ENCODE measurements at places on chromosomes 4 and X.

DNA sequence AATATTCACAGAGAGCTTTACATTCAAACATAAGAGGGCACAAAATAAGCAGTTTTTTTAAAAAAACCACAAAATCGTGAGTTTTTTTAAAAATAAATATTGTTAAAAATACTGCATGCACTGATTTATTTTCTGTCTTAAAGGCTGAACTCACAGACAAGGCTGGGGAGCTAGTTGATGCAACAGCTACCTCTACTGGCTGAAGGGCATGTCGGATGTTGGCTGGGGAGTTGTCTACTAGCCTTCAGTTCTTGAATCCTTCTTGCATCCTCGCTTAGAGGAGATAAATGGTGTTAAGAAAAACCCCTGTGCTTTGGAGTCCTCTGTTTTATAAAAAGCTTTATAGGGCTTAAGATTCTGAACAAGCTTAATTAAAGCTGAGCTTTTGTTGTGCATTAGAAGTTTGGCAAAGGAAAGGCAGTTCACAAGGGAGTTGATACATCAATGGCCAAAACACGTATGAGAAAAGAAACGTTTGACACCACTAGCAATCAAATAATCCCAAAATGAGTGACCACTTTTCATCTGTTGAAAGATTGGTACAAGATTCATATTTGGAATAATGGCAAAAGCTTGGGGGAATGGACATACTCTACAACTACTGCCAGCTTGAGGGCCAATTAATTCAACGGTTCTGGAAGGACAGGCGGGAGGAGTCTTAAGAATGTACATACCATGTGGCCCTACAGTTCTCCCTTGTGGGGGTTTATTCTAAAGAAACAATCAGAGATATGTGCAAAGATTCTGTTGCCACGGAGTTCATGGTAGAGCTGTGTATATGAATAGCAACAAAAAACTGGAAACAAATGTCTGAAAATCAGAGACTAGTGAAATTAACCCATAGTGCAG, 94.7 kb downstream of the SEL1L3 start:
- DNase-seq, result peak; percentile 26

- no peak for DNase-seq
Observed at GRCh38 chr4:20641976-20642375, 58.3 kb upstream of the PACRGL start.

DNA sequence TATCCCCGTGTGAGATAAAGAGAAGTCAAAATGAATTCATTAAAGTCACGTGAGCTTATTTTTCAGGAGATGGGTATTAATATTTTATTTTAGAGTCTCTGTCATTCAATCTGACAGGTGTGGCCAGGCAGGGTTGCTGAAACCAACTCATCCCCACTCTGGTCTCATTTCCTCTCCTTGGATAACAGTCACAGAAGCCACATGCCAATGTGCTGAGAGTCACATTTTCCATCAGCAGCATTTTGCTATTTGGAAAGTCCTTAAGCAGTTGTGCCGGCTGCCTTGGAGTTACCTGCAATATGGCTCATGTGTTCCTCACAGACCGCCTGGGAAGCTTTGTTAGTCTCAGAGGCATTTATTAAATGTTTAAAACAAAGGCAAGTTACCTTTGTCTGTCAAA, 302.3 kb downstream of the DCHS2 start:
- DNase-seq, result no peak

DNA sequence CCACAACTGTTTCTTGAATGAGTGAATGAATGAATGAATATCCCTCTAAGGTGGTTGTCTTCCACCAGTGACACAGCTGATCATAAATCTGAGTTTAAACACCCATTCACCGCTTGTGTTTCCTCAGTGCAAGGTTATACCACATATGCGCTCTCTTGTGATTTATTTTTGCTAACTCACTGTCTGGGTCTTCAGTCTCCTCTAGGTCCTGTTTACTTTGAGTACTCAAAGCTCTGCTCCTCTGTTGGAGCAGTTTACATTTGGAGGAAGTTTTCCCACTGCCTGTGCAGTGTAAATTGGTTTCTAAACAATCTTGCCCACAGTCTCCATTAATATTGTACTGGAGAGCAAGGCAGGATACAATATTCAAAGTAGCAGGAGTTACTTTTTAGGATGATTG, 212.6 kb upstream of the JADE1 start:
- no peak for DNase-seq

DNA sequence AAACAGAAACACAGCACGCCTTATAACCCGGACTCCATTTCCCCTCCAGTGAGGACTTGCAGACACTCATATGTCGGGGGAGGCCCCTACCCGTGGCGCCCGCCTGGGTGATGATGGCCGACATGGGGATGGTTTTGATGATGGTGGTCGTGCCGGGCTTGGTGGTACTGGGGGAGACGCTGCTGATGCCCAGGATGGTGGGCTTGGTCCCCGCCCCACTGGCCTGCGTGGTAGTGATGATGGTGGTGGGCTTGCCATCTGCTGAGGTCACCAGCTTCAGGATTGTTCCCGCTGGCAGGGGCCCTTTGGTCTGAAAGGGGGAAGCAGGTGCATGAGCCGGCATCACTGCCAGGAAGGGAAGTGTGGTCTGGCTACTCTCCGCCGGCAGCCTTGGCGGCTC, 12.8 kb upstream of the RENBP start:
- DNase-seq, result no peak

GRCh38 chr4:47661741-47662140, 176.1 kb downstream of the CORIN start:
- DNase-seq, result no peak

DNA sequence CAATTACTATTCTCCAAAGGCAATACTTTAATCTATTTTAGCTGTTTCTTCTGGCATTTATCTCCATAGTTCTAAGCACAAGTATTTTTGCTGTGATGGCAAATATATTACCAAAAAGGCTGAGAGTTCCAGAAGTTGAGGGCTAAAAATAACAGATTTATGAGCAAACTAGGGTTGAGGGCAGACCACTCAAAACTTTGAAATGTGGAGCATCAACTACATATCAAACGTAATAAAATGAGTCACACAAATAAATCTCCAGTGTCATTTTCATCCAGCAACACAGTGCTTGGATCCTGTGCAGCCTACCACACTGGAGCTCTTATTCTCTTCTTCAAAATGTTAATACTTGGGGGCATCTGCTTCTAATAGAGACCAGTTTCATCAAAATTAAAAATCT, 163.9 kb downstream of the HS3ST1 start:
- no peak for DNase-seq
